ENCODE measurements at places on chromosomes 12 and 14.

DNA sequence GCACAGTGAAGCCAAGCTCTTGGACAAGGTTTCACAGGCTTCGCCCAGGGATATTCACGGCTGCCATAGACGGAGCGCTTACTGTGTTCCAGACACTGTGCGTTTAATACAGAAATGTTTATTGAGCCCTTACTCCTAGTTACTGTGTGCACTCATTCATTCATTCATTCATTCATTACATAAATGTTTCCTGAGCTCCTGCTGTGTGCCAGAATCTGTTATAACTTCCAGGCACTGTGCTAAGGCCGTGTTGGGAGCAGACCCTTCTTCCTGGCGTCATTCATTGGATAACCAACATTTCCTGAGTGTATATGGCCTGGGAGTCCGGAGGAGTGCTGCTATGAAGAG is 760 bp upstream of the MED13L start:
- no peak for DNase-seq

- no peak for DNase-seq
Observed at GRCh38 chr12:29863665-29864064, 79.9 kb upstream of the TMTC1 start.

- DNase-seq, result peak; percentile 46
Observed at GRCh38 chr14:74038020-74038859, 19.1 kb downstream of the BBOF1 start.

GRCh38 chr12:30823764-30824163 is 69.0 kb upstream of the CAPRIN2 start:
- DNase-seq, result no peak

DNA sequence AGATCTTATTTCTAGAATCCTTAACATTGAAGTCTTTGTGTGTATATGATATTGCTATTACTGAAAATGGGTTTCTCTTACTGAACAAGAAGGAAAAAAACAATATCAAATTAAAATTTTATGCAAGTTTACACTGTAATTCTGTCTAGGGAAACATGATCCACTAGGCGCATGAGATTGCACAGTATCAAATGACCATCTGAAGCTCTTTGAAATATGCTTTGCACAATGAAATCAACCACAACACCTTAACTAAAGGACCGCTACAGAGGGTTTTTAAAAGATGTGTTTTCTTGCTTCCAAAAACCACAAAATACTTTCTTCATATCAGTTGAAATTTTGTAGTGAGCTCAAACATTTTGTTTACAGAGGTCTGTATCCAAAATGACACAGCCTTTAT is 15.1 kb upstream of the KERA start:
- no peak for DNase-seq

DNA sequence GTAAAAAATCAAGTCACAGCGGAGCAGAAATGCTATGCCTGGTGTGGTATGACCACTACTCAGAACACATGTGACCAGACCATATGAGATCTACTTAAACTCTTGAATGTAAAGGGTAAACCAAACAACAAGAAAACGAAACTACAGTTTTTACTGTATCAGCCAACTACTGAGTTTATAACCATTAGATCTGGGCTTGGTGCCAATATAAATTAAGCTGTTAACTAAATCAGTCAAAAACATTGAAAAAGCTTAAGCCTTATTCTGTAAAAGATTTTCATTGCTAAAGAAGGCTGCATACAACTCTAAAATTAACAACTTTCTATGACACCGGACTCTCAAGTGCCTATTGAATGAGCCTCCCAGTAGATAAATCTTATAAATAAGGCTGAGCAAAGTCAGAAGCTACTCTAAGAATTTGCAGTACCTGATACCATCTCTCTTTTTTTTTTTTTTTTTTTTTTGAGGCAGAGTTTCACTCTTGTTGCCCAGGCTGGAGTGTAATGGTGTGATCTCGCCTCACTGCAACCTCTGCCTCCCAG is 35.4 kb downstream of the SPTLC2 start:
- peak; percentile 90 for DNase-seq

DNA sequence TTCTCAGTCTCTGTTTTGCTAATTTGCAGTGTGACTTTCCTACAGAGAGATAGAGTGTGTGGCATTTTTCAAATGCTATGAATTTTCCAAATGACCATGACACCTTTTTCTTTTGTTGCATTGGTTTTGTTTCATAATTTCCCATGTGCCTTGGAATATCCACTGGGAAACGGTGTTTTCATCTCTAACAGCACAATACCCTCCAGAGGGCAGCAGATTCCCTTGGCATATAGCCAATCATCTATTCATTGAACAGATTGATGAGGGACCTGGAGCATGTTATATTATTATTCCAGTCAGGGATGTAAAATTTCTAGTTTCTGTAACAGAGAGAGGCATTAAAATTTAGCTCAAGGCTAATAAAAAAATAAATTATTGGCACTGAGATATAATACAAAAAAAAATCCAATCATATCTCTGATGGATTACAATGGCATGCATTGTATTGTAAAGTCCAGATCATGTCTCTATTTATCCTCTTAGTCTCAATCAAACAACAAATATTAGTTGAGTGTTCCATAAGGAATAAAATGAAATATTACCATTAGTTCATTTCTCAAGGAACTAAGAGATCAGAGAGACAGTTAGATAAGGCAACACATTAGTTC is 29.6 kb upstream of the NTN4 start:
- peak; percentile 46 for DNase-seq
